ENCODE measurements at places on chromosomes 7 and 10.

GRCh38 chr10:88848499-88848898 lies 3.1 kb downstream of the ANKRD22 start:
- DNase-seq = no peak

GRCh38 chr10:64363687-64364086 lies 842.5 kb downstream of the REEP3 start:
- no peak for DNase-seq

DNA sequence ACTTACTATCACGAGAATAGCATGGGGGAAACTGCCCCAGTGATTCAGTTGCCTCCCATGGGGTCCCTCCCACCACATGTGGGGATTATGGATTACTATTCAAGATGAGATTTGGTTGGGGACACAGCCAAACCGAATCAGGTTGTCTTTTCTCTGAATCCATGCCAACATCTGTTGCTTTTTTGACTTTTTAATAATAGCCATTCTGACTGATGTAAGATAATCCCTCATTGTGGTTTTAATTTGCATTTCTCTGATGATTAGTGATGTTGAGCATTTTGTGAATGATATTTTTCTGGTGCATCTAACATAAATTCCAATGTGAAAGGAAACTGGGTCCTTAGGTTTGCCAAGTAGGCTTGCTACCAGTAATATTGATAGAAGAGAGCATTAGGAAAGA lies 69.0 kb upstream of the ARHGAP21 start:
- no peak for DNase-seq

DNA sequence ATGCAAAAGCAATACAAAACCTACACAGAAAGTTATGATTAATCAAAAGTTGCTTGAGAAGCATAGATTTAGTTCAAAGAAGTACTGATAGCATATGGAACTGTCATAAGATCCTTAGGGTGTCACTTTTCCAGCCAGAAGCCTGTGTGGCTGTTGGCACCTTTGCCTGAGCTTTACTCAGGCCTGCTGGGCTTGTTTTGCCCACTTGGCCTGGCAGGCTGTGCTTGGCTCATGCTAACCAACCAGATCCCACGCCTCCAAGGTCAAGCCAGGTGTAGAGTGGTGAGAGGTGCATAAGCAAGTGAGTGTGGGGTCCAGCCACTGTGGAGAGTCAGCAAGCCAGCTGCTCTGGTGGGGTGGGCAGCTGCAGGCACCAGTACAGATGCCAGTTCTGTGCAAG lies 12.0 kb upstream of the LIPA start:
- DNase-seq = no peak

- no peak for DNase-seq
Observed at GRCh38 chr7:75884476-75884875, 5.6 kb downstream of the RHBDD2 start.

GRCh38 chr10:58435297-58435985 lies 50.2 kb downstream of the TFAM start:
- no peak for DNase-seq

- DNase-seq = no peak
Observed at GRCh38 chr7:92720604-92721350, 115.6 kb downstream of the CDK6 start.

- DNase-seq = no peak
Observed at GRCh38 chr10:13180788-13181187, 19.4 kb downstream of the MCM10 start.

DNA sequence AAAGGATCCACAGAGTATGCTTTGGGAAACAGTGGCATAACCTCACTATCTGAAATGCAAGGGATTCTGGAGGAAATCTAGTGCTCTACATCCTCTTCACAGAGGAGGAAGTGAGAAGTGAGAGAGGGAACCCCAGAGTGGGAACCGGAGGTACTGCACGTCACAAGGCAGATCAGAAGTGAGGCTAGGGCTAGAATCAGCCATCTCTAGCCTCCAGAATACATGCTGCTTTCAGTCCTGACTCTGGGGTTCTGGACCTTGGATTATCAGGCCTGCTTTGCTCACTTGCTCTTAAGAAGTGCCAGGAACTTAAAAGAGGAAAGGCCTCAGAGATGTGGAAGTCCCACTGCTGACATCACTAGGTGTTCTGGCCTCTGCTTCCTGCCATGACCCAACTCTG lies 25.7 kb downstream of the ZNF503 start:
- DNase-seq = no peak

- DNase-seq = no peak
Observed at GRCh38 chr7:68109299-68109698, 1112.7 kb downstream of the TYW1 start.

DNA sequence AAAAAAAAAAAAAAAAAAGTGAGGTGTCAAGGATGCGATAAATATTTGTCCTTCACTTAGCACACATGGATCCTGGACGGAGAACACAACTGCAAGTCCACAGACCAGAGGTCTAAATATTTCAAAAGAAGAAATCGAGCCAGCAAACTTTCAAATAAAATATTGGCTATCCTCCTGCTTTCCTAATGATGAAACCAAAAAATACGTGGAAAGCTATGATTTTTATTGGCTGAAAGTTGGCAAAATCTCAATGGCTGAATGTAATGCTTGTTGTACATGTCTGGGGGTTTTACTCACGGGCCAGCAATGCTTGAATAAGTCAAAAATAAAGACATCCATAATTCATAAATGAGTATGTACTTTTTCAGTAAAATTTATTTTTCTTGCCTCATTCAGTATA lies 19.0 kb upstream of the MGMT start:
- DNase-seq = no peak

- no peak for DNase-seq
Observed at GRCh38 chr7:30924624-30925023, 13.0 kb downstream of the AQP1 start.

GRCh38 chr7:117165656-117166055 lies 157.2 kb downstream of the WNT2 start:
- DNase-seq = no peak

DNA sequence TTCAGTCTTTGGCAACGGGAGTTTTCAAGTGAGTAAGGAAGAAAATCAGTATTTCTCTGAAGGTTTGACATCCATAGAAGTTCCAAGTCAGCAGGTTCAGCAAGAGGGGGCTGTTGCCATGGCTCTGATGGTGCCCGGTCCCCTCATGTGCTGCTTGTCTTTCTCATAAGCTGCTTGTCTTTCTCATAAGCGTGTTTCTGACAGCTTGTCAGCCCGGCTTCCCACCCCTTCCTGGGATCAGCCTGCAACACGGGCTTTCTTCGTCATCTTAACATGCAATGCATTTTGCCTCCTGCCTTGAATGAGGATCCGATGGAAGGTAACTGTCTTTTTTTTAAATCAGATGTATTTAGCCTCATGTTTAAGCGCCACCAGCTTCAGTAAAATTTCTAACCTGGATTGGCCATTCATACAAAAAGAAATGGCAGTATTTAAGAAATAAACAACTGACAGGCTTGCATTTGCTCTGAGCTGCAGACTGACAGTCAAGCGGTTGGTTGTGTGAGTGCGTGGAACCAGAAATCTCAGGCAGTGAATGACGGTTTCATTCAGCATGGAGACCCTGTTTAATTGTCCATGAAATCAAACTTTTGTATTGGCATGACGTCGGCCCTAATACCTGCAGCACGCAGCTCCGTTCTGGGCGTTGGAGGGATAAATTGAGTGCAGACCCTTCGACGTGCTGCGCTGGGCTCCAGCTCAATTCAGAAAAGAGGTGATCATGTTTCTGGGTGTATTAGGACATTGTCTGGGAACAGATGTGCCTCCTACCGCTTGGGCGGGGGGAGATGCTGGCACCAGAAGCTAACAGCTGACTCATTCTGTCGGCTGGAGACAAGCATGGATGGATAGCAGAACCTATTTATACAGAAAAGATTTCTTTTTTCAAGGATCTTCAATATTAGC lies 454.7 kb upstream of the FOXK1 start:
- no peak for DNase-seq

DNA sequence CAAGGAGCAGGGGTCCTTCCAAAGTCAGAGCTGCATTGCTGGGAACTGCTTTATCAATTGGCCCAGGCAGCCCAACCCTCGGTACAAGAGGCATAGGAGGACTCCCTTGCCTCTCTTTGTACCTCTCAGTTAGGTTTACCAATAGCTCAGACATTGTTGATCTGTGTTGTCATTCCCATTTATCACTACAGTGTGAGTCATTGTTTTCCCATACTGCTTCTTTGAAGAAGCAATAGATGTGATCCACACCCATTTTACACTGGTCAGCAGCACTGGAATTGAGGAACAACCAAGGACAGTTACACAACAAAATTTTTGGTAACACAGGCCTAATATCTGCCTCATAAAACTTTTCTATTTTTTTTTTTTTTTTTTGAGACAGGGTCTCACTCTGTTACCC lies 307.2 kb downstream of the SNX13 start:
- no peak for DNase-seq

GRCh38 chr10:88131511-88132139 lies 268.2 kb downstream of the PTEN start:
- DNase-seq = no peak

GRCh38 chr10:26448292-26448691 lies 10.2 kb downstream of the APBB1IP start:
- DNase-seq = peak; percentile 66

DNA sequence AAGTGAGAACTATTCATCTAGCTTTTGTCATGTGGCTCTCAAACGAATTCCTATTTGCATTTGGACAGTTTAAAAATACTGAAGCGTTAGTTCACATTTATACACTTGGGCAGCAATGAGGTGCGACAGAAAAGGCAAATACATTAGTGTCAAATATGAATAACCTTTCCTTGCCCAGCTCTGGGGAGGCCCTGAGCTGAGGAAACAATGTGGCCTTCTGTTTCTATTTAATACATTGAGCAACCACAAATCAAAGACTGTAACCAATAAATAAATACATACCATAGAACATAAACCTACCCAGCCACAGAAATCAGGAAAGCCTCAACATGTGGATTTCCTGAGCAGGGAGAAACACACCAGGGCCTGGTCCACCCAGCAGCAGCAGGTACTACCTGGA lies 585.2 kb downstream of the PARD3 start:
- no peak for DNase-seq

- DNase-seq = no peak
Observed at GRCh38 chr10:7565871-7566270, 100.9 kb downstream of the ITIH5 start.

DNA sequence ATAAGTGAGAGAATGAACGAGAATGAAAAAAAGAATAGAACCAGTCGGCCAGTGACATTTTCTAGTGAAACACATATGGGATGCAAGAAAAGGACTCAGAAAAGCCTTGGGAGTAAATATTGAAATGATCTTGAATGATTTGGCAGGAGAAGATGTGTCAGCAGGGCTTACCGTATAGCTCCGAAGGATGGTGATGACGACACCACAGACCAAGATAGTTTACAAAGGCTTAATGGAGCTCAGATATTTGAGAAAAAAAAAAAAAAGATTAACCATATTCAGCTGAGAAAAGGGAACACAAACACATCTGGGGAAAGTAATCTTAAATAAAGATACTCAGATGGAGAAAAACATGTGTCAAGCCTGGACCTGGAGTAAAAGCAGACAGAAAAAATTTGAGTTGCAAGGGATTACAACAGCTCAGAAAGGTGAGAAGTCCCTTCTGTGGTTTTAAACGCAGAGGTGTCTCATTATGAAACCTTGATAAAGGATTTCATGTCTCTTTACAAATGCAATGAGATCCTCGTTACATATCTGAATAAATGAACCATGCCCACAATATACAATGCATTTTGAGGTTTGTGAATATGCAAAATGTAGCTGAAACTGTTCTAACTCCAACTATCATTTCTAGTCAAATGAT lies 36.0 kb downstream of the DNAJB9 start:
- no peak for DNase-seq

- no peak for DNase-seq
Observed at GRCh38 chr7:32660936-32661335, 165.6 kb downstream of the AVL9 start.

- no peak for DNase-seq
Observed at GRCh38 chr10:15347150-15347549, 23.9 kb downstream of the FAM171A1 start.

GRCh38 chr7:141227454-141227853 lies 153.6 kb downstream of the TMEM178B start:
- DNase-seq = no peak

DNA sequence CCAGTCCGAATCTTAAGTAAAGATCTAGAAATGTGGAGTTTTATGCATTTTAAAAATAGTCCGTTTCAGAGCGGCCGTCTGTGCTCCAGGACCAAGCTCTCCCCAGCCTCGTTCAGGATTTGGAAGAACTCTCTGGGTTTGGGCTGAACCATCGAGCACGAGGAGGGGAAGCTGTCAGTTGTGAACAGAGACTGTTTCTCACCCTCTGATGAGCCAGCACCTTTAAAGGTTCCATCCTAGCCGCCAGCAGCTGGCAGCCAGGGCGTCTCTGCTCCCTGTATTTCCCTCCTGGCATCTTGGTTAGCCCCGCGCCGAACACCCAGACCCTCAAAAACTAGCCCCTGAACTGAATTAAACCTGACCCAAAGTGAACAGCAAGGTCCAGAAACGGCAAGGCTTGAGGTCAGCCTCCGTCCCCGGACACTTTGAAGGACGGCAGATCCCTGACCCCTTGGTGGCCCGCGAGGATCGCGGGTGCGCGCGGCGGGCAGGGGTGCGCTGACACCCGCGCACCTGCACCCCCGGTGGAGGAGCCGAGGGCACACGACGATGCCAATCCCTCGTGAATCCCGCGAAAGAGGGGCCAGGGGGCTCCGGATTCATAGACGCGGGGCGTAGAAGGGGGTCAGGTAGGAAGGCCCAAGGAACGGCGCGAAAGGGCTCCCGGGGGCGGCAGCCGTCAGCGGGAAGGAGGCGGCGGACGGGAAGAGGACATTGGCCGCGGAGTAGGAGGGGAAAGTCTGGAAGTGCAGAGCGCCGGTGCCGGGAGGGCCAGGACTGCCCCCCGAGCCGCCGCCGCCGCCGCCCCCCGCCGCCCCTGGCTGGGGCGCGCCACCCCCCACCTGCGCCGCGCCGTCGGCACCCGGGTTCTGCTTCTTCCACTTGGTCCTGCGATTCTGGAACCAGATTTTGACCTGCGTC lies 2.7 kb downstream of the NKX1-2 start:
- DNase-seq = no peak

DNA sequence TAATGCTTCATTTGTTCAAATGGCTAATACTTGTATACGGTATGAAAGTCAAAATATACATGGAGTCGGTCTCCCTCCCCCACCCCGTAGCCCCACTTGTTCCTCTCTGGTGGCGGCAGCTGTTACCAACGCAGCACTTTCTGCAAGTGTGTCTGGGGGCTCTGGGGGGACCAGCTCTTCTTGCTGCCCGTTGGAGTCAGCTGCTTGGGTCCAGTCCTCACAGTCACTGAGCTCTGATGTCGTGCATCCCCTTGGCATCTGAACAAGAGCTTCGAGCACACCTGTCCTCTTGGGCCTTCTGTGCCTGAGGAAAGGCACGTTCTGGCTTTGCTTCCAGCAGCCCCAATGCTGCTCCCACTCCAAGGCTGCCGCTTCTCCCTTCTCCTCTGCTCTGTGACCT lies 493.1 kb downstream of the PLXNA4 start:
- DNase-seq = no peak

DNA sequence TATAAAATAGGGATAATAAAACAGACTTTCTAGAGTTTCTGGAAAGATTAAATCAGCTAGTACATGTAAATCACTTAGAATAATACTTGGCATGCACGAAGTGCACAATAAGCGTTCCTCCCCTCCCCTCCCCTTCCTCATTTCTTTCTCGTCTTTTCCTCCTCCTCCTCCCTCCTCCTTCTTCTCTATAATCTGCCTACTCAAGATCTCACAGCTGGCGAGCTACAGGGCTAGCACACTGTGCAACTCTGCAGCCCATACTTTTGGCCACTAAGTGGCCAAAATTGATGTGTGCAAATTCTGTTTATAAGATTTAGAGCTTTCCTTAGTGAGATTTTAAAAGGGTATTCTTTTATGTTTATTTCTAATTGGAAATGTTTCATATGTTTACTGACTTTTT lies 565.3 kb downstream of the PHTF2 start:
- DNase-seq = no peak

GRCh38 chr10:104350127-104350635 lies 3.5 kb upstream of the CFAP58 start:
- DNase-seq = peak; percentile 78
